ENCODE measurements at places on chromosomes 6 and 20.
A peak's percentile ranks its signal among the peaks of the same experiment; 100 is the strongest.

DNA sequence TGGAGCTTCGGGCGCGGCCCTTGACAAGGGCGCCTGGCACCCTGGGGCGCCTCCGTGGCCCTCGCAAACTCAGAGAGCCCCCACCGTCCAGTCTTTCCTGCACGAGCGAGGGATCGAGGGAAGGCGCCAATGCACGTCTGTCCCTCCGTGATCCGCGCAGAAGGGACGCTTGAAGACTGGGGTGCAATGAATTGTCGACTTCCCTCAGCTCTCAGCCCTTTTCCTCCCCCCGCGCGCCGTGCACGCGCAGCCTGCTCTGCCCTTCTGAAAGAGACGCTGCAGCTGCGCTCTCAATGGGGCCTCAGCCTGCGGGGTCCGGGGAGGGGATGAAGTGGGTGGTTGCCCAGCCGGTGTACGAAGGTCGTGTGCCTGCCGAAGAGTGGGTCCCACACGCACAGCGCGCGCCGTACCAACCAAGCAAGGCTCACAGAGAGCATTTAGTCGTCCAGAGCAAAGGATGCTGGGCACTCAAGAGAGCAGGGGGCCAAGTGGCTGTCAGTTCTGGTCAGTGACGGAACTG, 5.5 kb upstream of the SOX4 start:
- DNase-seq, result peak; percentile 22

DNA sequence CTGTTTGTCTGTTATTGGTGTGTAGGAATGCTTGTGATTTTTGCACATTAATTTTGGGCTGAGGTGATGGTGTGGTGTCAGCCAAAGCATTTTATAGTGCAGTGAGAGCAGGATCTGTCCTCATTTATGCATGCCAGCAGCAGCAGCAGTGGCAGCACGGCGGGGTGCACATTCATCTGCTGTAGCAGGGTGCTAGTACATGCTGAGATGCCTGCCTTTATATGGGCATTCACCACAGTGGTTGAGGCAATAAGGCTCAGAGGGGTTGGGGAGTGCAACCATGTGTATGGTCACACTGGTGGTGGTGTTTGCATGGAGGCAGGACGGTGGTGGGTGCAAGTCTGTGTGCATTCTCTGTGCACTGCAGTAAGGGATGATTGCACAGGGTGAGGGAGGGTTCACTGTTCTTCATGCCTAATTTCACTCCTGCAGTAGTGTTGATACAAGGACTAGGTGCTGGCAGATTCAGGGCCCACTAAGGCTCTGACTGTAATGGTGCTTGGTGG, 129.3 kb upstream of the SYNCRIP start:
- no peak for DNase-seq

GRCh38 chr20:45701873-45702272, at the start of gene WFDC13:
WFDC13 (plus strand) TSS chr20:45702038; CDS start chr20:45702124, 86 bp downstream.
- no peak for DNase-seq

- no peak for DNase-seq
These were observed 85.3 kb upstream of the SCP2D1 start for GRCh38 chr20:18728165-18728869.

DNA sequence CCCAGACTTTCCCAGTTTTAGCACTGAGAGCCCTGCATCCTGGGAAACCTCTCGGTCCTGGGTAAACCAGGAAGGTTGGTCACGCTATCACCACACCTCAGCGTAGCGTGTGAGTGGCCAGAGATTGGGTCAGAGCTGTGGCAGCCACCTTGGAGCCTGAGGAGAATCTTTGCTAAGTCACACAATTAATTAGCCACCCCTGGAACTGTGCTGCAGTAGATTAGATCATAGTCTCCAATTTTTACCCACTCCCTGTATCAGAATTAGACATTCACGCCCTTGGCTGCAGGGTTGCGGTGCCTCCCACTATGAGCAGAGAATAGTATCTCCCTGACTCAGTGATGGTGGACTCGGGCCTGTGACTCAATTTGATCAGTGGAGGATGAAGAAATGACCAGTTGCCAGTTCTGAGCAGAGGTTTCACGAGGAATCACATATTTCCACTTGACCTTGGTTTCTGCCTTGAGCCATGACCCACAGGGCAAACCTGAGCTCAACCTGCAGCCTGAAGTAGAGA, 6.0 kb upstream of the PTGIS start:
- DNase-seq, result no peak

- DNase-seq, result no peak
These were observed 296.0 kb downstream of the SMOC2 start for GRCh38 chr6:168737014-168737413.

GRCh38 chr20:4748847-4749246, 27.1 kb downstream of the PRND start:
- DNase-seq, result no peak

DNA sequence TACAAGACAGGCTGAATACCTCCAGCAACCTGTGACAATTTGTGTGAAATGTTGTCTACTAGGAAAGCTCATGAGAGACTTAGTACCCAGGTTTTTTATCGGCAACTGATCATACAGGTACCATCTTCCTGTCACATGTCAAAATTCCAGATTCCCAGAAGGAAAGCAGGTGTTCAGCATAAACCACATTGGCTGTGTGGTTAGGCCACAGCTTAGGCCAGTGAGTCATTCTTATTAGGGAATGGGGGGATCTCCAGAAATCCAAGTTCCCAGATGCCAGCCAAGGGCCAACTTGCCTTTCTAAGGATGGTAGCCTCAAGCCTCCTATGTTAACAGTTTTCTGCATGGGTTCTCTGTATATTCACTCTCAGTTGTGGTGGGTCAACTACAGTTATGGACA, 65.9 kb downstream of the FAM184A start:
- no peak for DNase-seq

DNA sequence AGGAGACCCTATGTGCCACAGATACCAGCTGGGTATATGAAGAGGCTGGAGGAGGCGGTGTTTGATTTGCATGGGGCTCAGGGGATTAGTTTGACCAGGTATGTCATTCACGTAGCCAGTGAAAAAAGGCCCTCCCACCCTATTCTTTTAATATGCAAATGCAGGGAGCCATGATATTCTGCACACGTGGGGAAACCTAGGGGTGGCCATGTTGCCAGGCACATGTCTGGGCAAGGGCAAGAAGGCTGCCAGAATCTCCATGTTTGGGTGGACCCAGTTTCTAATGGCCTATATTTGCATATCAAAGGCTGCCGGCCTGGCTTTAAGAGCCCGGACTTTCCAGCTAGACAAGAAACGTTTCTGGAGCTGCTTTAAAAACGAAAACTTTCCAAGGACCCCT, 60.4 kb downstream of the SOX4 start:
- no peak for DNase-seq

DNA sequence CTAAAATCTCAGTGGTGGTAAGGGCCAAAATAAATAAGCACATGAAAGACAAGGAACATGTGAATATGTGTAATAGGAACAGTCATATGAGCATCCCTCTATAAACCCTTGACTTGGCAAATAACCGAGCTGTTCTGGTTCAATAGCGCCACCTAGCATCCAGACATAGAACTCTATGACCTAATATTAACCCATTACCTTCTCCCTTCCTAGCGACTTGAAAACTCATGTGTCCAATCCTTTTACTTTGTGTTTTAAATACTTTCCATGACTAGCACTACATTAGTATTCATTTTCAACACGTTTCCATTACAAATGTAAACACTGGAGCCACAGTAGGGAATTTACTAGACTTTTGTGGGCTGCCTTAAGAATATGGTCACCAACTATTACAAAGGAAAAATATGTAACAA, 279.7 kb downstream of the UST start:
- peak; percentile 65 for DNase-seq

GRCh38 chr6:3026791-3027626, 27.3 kb downstream of the NQO2 start:
- DNase-seq, result peak; percentile 92

- no peak for DNase-seq
These were observed 28.6 kb upstream of the SPDEF start for GRCh38 chr6:34584694-34585093.

- DNase-seq, result no peak
These were observed 414 bp downstream of the SIM1 start for GRCh38 chr6:100464162-100464851.

DNA sequence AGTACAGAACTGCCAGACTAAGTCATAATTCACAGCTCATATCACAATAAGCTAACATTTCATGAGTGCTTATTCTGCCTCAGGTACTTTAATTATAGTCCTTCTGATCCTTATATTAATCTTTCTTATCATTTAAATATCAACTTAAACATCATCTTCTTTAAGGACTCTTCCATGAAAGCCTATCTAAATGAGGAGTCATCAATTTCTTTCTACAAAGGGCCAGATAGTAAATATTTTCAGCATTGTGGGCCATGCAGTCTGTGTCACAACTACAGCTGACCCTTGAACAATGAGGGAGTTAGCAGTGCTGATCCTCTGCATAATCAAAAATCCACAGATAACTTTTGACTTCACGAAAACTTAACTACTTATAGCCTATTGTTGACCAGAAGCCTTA, 306.4 kb downstream of the TSHZ2 start:
- DNase-seq, result no peak

- no peak for DNase-seq
These were observed 98.9 kb upstream of the SRSF6 start for GRCh38 chr20:43358811-43359210.

- DNase-seq, result no peak
These were observed 35.6 kb upstream of the KCNK16 start for GRCh38 chr6:39357998-39358686.

DNA sequence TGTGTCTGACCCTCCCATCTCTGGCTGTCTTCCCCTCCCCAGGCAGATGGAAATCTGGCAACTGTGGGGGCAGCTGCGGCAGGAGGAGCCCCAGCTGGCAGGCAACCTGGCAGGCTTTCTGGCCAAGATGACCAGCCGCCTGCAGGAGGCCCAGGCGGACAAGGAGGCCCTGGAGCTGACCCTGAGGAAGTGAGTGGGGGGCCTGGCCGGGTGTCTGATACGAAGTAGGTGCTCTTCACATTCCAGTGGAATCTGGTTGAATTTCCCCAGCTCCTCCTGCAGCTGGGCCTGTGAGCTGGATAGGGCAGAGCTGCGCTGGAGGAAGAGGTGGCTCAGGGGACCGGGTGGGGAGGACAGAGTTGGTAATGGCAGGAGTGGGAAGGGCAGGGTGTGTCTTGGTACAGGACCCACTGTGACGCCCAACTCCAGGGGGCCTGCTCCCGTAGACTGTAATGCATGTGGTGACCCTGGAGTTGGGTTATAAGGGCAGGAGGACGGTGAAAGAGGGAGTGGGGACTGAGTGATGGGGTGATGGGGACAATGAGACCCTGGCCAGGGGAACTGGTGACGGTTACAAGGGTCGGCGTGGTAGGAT, 19.7 kb downstream of the RAB44 start:
- no peak for DNase-seq

GRCh38 chr6:150741633-150742200, 123.8 kb upstream of the MTHFD1L start:
- no peak for DNase-seq

- DNase-seq, result no peak
These were observed 76.1 kb upstream of the NAA20 start for GRCh38 chr20:19940988-19941460.

- no peak for DNase-seq
These were observed 229.6 kb downstream of the MMUT start for GRCh38 chr6:49233483-49233882.

DNA sequence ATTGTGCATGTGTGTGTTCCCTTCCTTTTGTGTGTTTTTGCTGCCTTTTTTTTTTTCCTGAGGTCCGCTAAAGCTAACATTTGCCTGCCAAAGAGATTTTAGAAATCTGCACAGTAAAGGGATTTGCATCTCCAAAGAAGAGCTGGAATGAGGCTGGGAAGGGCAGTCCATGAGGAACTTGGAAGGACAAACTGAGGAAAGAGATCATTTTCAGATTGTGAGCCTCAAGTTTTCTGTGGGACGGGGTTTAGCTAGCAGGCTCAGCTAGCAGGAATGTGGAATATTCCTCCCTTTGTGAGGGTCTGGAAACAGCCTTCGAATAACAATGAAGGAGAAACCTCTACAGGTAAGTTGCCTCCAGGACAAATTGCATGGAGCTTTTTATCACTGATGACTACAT, 3.8 kb downstream of the INSM1 start:
- DNase-seq, result no peak

- DNase-seq, result no peak
These were observed 29.1 kb upstream of the SLC2A12 start for GRCh38 chr6:134081506-134081905.

GRCh38 chr6:15776458-15776980, 113.7 kb upstream of the DTNBP1 start:
- peak; percentile 42 for DNase-seq

GRCh38 chr6:166598441-166599138, 12.1 kb upstream of the RAMACL start:
- DNase-seq, result no peak

DNA sequence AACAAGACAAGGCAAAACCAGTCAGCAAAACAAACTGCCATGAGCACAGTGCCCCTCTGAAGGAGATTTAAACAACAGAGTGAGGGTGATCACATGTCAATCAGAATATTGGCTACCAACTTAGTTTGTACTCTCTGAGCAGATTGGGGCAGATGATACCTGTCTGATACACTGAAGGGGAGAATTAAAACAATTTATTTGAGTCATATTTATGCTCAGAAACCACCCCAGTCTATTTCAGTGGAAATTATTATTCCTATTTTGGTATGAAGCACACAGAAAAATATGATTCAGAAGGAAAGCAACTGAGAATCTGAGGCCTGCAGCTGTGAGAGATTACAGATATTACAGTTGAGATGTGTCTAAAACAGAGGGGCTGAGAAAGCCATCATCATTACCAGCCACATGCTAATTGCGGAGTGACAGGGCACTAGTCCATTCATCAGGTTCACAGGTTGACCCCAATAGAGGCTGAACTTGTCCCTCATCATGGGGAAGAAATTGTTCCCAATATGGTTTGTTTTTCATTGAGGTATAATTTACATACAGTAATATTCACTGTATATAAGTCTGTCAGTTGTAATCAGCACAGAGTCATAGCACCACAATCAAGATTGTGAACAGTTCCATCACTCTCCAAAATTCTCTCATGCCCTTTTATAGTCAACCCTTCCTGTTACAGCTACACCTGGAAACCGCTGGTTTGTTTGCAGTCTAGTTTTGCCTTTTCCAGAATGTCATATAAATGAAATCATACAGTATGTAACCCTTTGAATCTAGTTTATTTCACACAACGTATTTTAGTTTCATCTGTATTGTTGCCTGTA, 134.5 kb downstream of the AKAP7 start:
- DNase-seq, result no peak

DNA sequence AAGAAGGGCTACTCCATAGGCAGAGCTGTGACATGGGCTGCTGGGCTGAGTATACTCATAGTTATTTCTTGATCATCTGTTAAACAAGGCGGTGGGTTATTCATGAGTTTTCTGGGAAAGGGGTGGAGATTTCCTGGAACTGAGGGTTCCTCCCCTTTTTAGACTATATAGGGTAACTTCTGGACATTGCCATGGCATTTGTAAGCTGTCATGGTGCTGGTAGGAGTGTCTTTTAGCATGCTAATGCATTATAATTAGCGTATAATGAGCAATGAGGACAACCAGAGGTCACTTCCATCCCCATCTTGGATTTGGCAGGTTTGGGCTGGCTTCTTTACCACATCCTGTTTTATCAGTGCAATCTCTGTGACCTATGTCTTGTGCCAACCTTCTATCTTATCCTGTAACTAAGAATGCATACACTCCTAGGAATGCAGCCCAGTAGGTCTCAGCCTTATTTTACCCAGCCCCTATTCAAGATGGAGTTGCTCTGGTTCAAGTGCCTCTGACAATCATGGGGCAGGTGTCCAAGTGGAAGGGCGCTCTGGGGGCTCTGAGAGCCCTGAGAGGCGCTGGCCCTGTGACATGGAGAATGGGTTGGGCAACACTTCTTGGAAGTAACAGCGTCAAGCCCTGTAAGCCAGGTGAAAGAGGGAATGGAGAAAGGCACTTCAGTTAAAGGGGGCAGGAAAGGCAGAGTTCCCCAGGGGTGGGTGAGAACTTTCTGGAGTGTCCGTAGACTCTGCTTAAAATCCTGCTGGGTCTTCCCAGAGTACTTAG, 354.2 kb upstream of the SULF2 start:
- no peak for DNase-seq

Data from CD4-positive, CD25-positive, alpha-beta regulatory T cell (primary cell).